ENCODE measurements at places on chromosomes 6 and 20.

- no peak for DNase-seq
These were observed 48.1 kb downstream of the SYNJ2 start for GRCh38 chr6:158029668-158030230.

DNA sequence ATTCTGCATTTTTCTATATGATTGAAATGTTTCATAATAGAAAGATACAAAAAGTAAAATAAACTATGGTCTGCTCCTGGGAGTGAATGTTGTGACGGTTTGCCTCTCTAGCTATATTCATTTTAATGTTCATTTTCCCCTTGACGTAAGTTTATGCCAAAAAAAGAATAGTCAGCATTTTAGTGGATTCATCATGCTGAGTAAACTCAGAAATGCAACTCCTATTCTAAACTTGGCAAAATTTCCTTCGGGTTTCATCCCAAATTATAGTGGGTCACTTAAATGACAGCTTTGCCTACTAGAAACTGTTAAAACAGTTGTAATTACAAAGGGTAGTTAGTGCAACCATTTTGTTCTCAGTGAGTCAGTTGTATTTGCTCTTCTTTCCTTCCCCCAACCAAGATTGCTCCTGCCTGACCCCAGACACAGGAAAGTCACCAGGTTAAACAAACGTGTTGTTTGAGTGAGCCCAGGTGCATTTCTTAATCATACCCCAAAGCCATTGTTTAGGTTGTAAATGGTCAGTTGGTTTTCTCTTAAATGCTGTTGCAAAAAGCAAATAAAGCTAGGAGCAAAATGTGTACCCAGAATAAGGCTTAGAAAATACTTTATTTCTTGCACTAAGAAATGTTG, 482.3 kb upstream of the SOX4 start:
- DNase-seq, result no peak

DNA sequence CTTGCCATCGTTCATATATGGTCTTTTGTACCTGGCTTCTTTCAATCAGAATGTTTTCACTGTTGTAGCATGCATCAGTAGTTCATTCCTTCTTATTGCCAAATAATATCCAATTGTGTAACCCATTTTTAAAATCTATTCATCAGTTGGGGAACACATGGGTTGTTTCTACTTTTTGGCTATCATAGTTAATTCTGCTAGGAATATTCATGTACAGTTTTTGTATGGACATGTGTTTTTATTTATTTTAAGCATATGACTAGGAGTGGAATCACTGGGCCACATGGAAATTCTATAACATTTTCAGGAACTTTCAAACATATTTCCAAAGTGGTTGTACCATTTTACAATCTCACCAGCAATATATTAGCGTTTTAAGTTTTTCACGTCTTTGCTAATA, 187.4 kb upstream of the PRND start:
- no peak for DNase-seq

DNA sequence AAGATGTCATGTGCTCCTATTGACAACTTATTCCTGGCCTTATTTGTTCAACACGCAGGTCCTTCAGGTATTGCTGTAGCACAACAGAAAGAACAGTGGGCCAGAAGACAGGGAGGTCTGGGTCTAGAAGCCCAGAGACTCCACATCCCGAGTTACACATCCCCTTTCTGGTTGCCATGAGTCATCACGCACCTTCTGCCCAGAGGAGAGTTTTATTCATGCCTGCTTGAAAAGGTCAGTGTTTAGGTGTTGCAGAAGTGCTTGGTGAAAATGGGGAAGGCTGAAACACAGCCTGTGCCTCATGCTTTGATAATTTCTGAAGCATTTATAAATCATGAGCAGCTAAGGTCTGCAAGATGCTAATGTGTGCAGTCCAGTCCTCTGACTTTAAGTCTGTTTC, 256.4 kb downstream of the GMPR start:
- no peak for DNase-seq

DNA sequence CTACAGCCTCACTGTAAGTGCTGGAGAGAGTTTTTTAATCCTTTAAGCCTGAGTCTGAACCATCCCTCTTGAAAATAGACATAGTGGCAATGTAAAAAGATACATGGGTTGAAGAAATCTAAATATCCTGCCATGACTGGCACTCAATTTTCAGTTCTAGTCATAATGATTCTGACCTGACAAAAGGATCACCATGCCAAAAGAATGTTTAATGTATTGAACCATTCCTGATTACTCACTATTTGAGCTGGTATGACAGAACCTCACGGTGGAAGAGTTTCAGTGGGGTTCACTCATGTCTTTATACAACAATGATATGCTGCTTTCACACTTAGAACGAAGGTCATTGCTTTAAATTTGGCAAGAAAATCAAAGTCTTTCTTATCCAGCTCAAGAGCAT, 93.4 kb downstream of the HIVEP2 start:
- no peak for DNase-seq

DNA sequence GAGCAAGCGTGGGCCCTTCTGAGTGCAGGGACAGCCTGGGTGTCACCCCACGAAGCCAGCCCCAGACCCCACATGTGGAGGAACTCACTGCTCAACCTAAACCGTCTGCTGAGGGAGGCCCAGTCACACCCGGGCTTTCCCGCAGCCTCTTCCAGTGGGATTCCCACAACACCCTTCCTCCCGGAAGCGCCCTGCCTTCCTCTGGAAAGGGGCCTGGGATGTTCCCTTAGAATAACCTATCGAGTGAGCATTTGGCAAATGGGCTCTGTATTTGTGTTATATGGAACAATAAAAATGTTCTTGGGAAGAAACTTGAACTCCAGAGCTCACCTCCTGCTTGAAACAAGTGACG, 100.0 kb upstream of the DUSP22 start:
- no peak for DNase-seq

- DNase-seq, result no peak
These were observed 158.6 kb upstream of the PREP start for GRCh38 chr6:105561486-105561885.

DNA sequence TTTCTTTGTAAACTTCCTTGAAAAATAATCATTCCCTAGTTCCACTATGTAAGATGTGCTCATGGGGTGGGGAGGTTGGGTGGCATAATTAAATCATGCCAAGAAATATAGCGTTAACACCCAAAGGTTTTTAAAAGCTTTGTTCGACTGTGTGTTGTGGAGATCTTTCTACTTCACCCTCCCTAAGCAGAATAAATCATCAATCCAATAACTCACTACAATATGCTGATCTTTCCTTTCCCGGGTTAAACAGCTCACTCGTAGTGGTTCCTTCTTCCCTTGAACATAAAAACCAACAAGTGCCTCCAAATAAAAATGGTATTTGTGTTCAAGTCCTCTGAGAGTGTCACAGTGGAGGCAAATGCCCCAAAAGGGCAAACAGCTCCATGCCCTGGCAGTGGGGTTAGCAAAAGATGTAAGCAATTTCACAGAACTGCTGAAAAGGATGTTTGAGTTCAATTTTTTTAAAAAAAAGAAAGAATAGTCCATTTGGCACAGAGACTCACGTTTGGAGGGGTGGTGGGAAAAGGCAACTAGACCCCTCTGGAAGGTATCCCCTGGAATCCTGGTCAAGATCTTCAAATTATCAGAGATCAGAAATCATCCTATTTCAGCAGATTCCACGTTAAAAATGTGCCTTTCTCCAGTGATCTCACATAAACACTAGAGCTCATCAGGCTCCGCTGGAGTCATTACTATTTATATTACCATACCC, 99.1 kb downstream of the TFAP2A start:
- no peak for DNase-seq

DNA sequence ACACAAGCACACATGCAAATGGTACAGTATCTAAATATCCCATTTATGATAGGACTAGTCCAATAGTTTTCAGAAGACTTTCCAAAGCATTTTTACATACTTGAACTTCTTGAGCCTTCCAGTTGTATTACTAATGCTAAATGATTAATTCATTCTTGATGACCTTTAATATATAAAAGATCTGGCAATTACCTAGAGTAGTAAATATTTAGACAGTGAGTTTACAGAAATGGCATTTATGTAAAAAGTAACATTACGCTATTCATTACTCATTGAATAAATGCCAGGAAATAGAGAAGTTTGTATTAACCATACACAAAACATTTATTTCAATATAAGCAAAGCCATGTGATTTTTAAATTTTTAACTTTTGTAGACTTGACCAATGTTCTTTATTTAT, 158.8 kb downstream of the DST start:
- no peak for DNase-seq

- no peak for DNase-seq
These were observed 39.9 kb downstream of the KIAA1755 start for GRCh38 chr20:38220587-38221118.

DNA sequence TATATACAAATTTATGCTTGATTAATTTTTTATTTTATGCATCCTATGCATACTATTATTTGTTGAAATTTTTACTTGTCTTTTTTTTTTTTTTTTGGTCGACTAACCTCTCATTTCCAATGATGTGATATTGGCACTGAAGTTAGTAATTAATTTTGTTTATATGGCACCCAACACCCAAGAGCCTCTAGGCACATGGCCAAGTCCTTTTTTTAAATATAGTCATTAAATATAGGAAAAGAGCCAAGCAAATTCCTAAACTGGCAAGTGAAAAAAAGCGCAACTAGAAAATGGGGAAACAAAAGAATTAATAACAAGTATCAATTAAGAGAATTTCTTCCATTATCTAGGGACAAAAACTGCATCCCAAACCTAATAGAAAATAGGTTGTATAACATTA, 85.5 kb upstream of the HS3ST5 start:
- no peak for DNase-seq
